ENCODE measurements at places on chromosomes 2 and 18. TPM values are rescaled to one million over a fixed set of nuclear protein-coding genes. Genes with fewer than 3 reads are reported as not detected.

DNA sequence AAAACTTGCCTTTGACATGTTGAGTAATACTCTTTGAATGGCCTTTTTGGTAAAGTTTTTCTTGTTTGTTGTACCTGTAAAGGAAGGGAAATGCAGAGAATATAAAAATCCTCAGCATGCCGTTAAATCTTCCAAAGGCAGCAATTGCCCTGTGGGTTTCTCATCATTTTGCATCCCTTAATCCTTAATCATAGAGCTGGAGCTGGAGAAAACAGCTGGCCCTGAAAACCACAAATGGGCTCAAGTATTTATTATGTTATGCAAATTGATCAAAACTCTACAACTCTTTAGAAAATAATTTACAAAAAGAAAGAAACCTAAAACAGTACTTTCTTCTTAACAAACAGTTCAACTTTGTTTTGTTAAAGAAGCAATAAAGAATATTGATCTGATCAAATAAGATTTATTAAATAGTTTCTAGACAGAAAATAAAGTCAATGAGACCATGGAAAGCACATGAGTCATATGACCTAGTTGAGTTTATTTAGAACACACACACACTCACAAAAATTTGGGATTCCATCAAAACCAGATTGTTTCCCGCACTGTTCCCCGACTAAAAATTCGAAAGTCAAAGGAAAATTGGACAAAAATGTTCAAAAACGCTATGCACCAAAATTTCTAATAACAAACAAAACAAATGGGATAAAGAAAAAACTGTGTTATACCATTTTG, 309.0 kb downstream of the GULP1 start:
- no peak overlapping the region for H3K27ac ChIP-seq
- no peaks in the 10 kb centered on the region for H3K4me1 ChIP-seq
- no peaks in the 10 kb centered on the region for H3K36me3 ChIP-seq
- no peak for DNase-seq
- H3K27me3 ChIP-seq: no peaks in the 10 kb centered on the region
- no peak overlapping the region for H3K4me3 ChIP-seq

GRCh38 chr18:58026395-58026794, 17.6 kb upstream of the NEDD4L start:
- H3K4me3 ChIP-seq: no peak overlapping the region
- peaks cover 8% of the 10 kb centered on the region for H3K27me3 ChIP-seq

- H3K4me1 ChIP-seq: no peaks in the 10 kb centered on the region
- H3K27me3 ChIP-seq: no peaks in the 10 kb centered on the region
- DNase-seq: no peak
- no peaks in the 10 kb centered on the region for H3K36me3 ChIP-seq
- H3K4me3 ChIP-seq: no peak overlapping the region
These were observed 71.3 kb downstream of the CTIF start for GRCh38 chr18:48609820-48610815.

DNA sequence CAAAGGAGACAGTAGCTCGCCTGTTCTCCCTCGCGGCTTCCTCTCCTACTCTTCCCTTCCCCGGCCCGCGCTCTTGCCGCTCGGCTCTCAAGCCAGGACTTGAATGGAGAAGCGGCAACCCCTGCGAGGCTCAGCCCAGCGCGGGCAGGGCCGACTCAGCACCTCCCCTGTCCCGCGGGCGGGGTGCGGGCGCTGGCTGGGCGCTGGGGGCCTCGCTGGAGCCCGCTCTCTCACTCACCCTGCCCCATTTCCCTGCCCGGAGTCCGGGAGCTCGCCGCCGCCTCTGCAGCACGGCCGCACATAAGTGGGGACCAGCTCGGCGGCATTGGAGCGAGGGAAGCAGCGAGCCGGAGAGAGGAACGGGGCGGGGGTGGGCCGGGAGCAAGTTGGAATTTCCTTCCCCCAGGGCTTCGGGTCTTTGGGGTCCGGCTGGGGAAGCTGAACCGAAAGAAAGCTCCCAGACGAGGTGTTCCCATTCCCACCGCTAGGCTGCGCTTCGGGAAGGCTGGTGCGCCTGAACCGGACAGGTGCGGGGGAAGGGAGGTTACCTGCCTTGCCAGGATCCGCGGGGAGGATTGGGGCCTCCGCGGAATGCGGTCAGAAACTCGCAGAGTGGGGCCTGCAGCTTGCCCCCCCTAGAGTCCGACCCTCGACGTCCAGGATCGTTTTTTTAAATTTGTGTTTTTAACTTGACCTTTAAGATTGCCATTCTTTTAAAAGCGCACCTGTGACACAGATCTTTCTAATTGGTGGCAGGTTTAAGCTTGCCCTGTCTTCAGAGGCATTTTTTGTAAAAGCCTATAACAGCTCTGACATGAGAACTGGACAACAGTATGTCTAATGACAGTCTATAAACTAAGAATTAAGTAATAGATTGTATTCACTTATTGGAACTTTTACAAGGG, at the start of gene COBLL1:
TSS of gene COBLL1 (minus strand) at position 105 of the 905 bp plus-strand sequence. CDS start 627 bp downstream, outside the sequence.
- H3K4me3 ChIP-seq: peak within 1 kb of the TSS; percentile 80
- no peaks in the 10 kb centered on the region for H3K36me3 ChIP-seq
- H3K4me1 ChIP-seq: peaks cover 29% of the 10 kb centered on the region
- peaks cover 20% of the 10 kb centered on the region for H3K27me3 ChIP-seq
- H3K27ac ChIP-seq: no peak within 1 kb of the TSS

DNA sequence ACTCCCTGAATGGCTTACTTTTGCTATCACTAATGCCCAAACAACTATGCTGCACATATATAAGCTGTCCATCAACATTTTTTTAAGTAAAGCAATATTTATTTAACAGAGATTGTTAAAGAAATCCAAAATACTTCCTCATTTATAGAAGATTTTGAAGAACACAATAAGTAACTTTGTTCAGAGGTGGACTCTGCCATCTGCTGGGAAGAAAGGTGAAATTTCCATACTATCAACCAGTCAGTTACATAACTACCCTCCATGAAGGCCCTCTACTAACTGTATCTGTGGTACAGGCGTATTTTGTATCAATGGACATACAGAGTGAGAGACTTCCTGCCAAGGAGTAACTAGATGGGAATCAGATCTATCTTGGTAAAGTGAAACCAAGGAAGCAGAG, 106.0 kb downstream of the DTNB start:
- peaks cover 18% of the 10 kb centered on the region for H3K4me1 ChIP-seq
- H3K27me3 ChIP-seq: no peaks in the 10 kb centered on the region
- no peak overlapping the region for H3K27ac ChIP-seq
- peak; percentile 78 for DNase-seq
- H3K36me3 ChIP-seq: no peaks in the 10 kb centered on the region

DNA sequence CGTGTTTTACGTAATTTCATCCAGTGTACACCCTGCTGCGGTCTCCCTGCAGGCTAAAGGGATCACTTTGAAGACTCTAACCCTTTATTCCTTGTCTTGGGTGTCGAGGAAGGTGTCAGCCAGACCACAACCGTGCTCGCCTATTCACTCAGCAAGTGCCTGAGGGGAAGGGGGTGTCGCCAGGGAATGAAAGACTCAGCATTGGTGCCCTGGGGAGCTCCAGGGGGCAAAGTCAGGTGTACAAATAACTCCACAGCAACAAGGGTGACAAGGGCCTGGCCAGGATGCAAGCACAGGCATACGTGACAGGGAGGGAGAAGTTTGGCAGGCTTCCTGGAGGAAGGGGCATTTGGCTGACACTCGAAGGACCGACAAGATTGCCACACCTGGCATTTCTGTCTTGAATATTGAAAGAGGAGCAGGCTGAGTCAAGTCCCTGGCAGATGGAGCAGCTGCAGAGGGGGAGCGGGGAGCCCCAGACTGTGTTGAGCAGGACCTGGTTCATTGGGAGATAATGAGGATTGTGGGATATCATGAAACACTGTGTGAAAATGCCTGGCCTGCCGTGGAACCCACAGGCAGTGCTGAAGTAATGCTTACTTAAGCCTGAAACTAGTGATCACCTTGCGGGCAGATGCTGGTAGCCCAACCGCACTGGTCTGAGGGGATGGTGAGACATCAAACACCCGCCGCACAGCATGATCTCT, 93.9 kb downstream of the RHOB start:
- H3K4me3 ChIP-seq: no peak overlapping the region
- H3K4me1 ChIP-seq: no peaks in the 10 kb centered on the region
- H3K27me3 ChIP-seq: no peaks in the 10 kb centered on the region
- DNase-seq: no peak
- H3K27ac ChIP-seq: no peak overlapping the region

- no peak for DNase-seq
- no peak overlapping the region for H3K4me3 ChIP-seq
- H3K27me3 ChIP-seq: no peaks in the 10 kb centered on the region
- no peaks in the 10 kb centered on the region for H3K4me1 ChIP-seq
These were observed 176.5 kb upstream of the DCC start for GRCh38 chr18:52163478-52163877.

DNA sequence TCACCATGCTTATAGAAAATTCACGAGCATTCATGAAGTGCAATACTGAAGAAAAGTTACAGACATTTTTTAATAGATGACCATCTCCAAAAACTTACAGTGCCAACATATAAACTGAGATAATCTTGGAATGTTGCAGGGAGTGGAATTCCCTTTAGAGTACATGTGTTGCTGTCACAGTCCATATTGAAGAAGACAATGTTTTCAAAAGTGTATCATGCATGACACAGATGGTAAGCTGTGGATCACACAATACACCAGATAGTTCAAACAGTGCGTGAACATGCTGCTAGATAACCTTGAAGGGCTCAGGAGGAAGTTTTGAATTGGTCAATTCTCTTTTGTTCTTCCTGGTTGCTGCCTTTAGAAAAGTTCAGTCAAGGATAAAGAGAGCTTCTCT, 1644.3 kb upstream of the NXPH2 start:
- H3K27ac ChIP-seq: no peak overlapping the region
- H3K4me3 ChIP-seq: no peak overlapping the region
- no peaks in the 10 kb centered on the region for H3K36me3 ChIP-seq

- no peaks in the 10 kb centered on the region for H3K4me1 ChIP-seq
- no peaks in the 10 kb centered on the region for H3K27me3 ChIP-seq
- no peak overlapping the region for H3K27ac ChIP-seq
- H3K36me3 ChIP-seq: no peaks in the 10 kb centered on the region
These were observed 7.3 kb upstream of the ATP5MC3 start for GRCh38 chr2:175188761-175189160.

- H3K36me3 ChIP-seq: no peaks in the 10 kb centered on the region
- no peak overlapping the region for H3K27ac ChIP-seq
These were observed 195.3 kb downstream of the ACTR3 start for GRCh38 chr2:114085238-114085637.

- no peaks in the 10 kb centered on the region for H3K4me1 ChIP-seq
- H3K27me3 ChIP-seq: no peaks in the 10 kb centered on the region
- DNase-seq: no peak
- no peak overlapping the region for H3K4me3 ChIP-seq
- H3K27ac ChIP-seq: no peak overlapping the region
These were observed 191.1 kb upstream of the CTAGE1 start for GRCh38 chr18:22608847-22609246.

DNA sequence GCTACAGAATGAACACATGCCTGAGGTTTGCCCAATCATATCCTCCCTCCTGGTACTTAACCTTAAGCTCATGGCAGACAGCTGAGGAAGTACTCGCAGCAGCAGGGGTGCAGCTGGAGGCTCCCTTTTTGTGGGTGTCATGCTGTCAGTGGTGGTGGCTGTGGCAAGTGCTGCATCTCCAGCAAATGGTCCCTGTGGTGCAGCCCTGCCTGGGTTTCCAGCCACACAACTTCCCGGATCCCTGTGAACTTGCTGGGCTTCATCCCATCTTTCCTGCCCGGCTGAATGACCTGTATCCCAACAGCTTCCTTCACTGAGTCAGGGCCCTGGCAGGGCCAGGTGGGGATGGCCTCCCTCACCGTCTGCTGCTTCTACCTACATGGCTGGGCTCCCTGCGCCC, 5.0 kb downstream of the TMEM185B start:
- H3K27ac ChIP-seq: no peak overlapping the region
- H3K36me3 ChIP-seq: peaks cover 5% of the 10 kb centered on the region
- no peaks in the 10 kb centered on the region for H3K27me3 ChIP-seq

DNA sequence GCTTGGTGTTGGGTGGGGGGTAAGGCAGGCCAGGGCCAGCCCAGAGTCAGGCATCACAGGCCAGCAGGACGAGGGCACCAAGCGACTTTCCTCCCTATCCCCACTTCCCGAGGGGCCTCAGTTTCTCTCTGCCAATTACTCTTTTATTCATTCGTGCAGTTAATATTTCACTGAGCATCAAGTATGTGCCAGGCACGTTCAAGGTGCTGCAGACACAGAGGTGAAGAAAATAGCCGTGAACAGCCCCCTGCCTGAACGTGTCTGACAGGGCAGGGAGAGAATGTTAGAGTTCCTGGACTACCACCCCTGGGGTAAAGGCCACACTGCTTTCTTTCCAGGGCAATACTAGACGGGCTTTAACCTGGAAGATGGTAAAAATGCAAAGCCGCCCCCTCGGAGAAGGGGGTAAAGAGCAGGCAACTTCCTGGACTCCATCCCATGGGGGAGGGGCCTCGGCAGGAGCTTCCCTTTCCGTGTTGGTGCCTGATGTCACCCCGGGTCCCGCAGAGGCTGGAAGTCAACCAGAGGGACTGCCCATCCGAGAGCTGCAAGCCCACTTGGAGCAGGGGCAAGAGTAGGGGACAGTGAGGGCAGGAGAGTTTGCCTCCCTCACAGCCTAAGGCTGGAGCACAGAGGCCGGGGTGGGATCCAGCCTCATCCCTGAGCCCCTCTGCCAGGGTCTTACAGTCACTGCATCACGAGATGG, 47.1 kb downstream of the CENPO start:
- H3K4me3 ChIP-seq: no peak overlapping the region
- no peak overlapping the region for H3K27ac ChIP-seq
- H3K4me1 ChIP-seq: no peaks in the 10 kb centered on the region

DNA sequence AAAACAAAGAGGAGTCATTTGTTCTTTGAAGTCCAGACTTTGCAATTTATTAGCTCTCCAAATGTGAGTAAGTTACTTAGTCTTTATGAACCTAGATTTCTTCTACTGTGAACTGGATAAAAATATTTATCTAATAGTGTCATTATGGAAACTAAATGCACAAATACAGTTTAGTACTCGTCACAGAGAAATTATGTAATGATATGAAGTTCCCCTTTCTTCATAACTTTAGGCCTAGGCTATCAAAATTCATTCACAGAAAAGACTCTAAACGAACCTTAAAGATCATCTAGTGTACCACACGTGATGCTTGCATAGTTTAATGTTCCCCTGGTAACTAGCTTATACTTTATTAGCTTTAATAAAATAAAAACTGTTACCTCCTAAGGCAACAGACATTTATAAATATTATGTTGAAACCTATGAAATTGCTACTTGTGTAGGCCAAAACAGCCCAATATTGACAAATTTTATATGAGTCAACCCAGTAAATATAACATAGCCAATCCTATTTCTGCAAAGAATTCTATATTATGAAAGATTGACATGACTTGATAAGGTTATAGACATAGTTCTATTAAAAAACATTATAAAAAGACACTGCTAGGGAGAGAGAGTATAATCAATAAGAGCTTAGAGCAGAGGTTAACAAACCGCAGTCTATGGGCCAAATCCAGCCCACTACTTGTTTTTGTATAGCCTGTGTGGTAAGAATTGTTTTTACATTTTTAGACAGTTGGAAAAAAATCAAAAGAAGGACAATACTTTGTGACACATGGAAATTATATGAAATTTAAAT, 44.9 kb upstream of the ITPRID2 start:
- H3K4me1 ChIP-seq: peaks cover 58% of the 10 kb centered on the region

HNMT gene
- polyA plus RNA-seq: 44.9 TPM

RIT2 gene
- not detected for polyA plus RNA-seq

CKAP2L gene
- polyA plus RNA-seq: 0.04 TPM

HRH4 gene
- not detected for polyA plus RNA-seq

DPP10 gene
- polyA plus RNA-seq: not detected
